Ovary (tissue), 10 donors: ENCODE measurements at places on chromosomes 3 and 15. TPM values are rescaled to one million over a fixed set of nuclear protein-coding genes. Genes with fewer than 3 reads are reported as not detected.

- DNase-seq: no peak
- H3K27ac ChIP-seq: no peak overlapping the region
- H3K36me3 ChIP-seq: no peaks in the 10 kb centered on the region
Observed at GRCh38 chr3:8206971-8207617, 294.5 kb upstream of the LMCD1 start.

DNA sequence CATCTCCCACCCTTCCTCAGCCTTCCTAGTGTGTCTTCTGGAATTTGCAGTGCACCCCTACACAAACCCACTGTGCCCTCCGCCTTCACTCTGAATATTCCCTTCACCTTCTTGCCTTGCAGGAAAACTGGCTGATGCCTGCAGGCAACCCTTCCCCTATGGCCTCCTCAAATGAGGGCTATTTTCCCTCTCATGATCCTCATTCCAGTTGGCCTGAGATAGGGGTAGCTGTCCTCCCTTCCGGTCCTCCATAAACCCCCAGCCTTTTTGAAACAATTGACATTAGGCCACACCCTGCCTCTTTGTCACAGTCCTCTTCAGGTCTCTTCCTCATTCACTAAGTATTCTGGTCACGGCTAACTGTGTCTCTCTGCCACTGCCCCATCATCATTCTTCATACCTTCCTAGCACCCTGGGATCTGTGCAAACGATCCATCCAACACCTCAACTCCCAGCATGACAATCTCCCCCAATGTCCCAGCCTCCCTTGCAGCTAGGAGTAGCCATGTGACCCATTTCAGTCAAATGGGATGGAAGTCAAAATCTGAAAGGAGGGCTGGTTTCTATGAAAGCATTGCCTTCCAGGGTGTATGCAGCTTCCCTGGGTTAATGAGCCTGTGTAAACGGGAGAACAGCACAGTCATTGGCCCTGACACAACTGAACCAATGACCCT is 8.5 kb upstream of the TICRR start:
- no peaks in the 10 kb centered on the region for H3K27me3 ChIP-seq
- no peak for DNase-seq
- no peaks in the 10 kb centered on the region for H3K36me3 ChIP-seq

DNA sequence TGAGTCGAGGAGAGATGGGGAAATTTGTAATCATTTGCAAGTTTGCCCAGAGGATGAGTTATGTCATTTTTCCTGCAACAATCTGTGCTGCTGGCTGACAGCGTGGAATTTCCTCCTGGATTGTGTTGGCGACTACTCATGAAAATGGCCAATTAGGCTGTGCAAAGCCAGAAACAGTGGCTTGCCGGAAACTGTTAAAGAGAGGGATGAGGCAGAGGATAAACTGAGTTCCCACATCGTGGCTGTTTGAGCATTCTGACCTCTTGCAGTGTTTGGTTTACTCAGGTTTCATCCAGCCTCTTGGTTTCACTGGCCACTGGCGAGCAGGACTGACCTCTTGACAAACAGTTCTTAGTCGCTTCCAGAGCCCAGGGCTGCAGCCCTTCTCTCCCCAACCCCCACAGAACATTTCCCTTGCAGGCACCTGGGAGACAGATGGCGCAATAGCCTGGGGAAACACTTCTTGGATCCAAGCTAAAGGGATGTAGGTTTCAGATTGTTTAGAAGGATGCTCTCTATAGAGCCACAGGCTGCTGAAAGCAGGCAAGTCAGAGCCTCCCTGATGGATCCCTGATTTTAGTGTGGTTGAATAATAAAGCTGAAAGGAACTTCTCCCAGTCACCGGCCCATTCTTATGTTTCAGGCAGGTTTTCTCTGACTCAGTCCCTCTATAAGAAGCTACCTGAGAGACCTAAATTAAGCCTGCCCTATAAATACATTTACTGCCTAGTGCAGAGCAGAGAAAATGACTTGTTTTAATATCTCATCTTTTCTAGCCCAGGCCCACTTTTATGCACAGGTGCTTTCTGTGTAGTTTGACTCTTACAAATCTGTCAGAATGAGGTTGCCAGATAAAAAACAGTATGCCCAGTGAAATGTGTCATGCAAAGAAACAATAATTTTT is 92.8 kb upstream of the UBE2E1 start:
- no peaks in the 10 kb centered on the region for H3K36me3 ChIP-seq
- DNase-seq: peak; percentile 55
- peaks cover 7% of the 10 kb centered on the region for H3K4me1 ChIP-seq
- no peak overlapping the region for H3K4me3 ChIP-seq
- H3K27me3 ChIP-seq: no peaks in the 10 kb centered on the region

DNA sequence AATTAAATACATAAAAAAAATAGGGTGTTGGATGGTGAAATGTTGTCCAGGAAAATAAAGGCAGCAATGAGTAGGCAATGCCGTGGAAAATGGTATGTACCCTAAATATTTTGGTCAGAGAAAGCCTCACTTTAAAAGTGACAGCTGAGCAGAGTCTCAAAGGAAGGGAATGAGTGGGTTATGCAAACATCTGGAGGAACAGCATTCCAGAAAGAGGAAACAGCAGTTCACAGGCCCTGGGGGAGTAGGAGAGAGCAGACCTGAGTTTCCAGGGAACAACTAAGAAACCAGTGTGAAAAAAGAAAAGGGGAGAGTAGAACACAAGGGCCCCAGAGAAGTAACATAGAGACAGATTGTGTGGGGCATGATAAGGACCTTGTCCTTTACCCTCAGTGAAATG is 230.0 kb upstream of the CNTN3 start:
- no peaks in the 10 kb centered on the region for H3K27me3 ChIP-seq
- no peak overlapping the region for H3K4me3 ChIP-seq

- H3K27me3 ChIP-seq: no peaks in the 10 kb centered on the region
- no peak overlapping the region for H3K27ac ChIP-seq
- DNase-seq: no peak
- no peaks in the 10 kb centered on the region for H3K36me3 ChIP-seq
- H3K4me1 ChIP-seq: no peaks in the 10 kb centered on the region
Observed at GRCh38 chr3:135451037-135451785, 514.3 kb upstream of the PPP2R3A start.

- no peaks in the 10 kb centered on the region for H3K27me3 ChIP-seq
- no peak overlapping the region for H3K27ac ChIP-seq
- H3K4me3 ChIP-seq: no peak overlapping the region
- no peaks in the 10 kb centered on the region for H3K36me3 ChIP-seq
- DNase-seq: no peak
Observed at GRCh38 chr3:145698250-145698649, 462.7 kb downstream of the PLOD2 start.

DNA sequence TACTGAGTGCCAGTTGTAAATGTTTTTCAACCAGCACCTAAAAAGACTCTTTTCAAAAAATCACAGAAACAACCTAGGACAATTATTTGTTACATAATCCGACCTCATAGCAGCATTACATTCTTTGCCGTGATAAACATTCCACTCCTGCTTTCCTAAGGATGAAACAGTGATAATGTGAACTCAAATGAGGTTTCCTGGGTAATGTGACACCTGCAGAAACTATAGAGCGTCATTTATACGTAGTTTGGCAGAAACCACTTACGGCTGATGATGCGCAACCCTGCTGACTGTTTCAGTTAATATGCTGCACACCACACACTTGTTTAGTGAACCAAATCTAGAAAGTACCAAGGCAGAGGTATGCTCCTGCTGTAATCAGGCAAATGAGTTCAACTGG is 55.8 kb downstream of the SEMA6D start:
- H3K27me3 ChIP-seq: no peaks in the 10 kb centered on the region
- DNase-seq: no peak
- H3K36me3 ChIP-seq: no peaks in the 10 kb centered on the region
- no peak overlapping the region for H3K27ac ChIP-seq

- no peak for DNase-seq
- no peak overlapping the region for H3K27ac ChIP-seq
- H3K4me1 ChIP-seq: no peaks in the 10 kb centered on the region
- H3K27me3 ChIP-seq: no peaks in the 10 kb centered on the region
- no peak overlapping the region for H3K4me3 ChIP-seq
- H3K36me3 ChIP-seq: no peaks in the 10 kb centered on the region
Observed at GRCh38 chr3:165466856-165467255, 270.7 kb upstream of the SLITRK3 start.

GRCh38 chr15:73841756-73842725 is 31.3 kb upstream of the TBC1D21 start:
- DNase-seq: no peak
- H3K27ac ChIP-seq: no peak overlapping the region
- no peaks in the 10 kb centered on the region for H3K27me3 ChIP-seq
- no peaks in the 10 kb centered on the region for H3K36me3 ChIP-seq
- no peak overlapping the region for H3K4me3 ChIP-seq

- H3K36me3 ChIP-seq: no peaks in the 10 kb centered on the region
- H3K4me3 ChIP-seq: no peak overlapping the region
- H3K27ac ChIP-seq: no peak overlapping the region
- no peak for DNase-seq
Observed at GRCh38 chr3:33063651-33064051, 33.3 kb downstream of the GLB1 start.

DNA sequence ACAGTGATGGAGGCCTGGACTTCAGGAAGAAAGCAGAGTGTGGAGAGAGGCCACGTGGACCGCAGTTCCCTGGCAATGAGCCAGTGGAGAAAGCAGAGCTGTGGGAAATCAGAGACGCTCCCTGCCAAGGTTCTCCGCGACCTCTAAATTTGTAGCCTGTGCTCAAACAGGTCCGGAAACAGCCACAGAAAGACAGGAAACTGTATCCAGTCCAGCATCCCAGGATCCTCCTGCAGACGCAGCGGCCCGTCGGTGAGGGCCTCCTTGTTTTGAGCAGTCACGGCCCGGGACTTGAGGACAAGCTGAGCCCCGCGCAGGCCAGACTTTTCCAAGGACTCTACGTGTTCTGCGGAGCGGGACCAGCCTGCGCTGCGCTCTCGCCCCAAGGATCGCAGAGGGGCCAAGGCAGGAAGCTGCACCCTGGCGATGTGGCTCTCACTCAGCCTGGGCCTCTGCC is 22.3 kb downstream of the RPSA start:
- H3K36me3 ChIP-seq: no peaks in the 10 kb centered on the region
- no peak overlapping the region for H3K27ac ChIP-seq
- DNase-seq: no peak
- H3K4me1 ChIP-seq: peaks cover 5% of the 10 kb centered on the region

GRCh38 chr3:134020135-134020680 is 9.5 kb downstream of the SLCO2A1 start:
- DNase-seq: no peak
- no peaks in the 10 kb centered on the region for H3K27me3 ChIP-seq
- no peaks in the 10 kb centered on the region for H3K4me1 ChIP-seq
- H3K27ac ChIP-seq: no peak overlapping the region
- H3K4me3 ChIP-seq: no peak overlapping the region

DNA sequence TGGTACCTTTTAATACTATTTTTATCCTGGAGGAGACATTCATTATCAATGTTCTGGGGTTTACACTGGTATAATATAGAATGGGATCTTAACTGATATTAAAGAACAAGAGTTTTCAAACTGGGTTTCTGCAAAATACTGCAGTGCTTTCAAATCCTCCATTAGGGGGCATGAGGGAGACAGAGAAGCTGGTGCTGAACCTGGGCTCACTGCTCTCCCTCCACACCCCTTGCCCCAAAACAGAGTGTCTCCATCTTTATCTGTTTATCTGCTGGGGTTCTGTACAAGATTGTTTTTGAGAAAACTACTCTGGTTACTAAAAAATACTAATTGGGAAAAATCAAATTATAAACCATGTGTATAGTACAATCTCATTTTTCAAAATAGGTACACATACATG is 41.7 kb downstream of the CADPS start:
- peaks cover 2% of the 10 kb centered on the region for H3K4me1 ChIP-seq
- no peak overlapping the region for H3K4me3 ChIP-seq
- no peaks in the 10 kb centered on the region for H3K36me3 ChIP-seq
- no peak overlapping the region for H3K27ac ChIP-seq
- no peak for DNase-seq

DNA sequence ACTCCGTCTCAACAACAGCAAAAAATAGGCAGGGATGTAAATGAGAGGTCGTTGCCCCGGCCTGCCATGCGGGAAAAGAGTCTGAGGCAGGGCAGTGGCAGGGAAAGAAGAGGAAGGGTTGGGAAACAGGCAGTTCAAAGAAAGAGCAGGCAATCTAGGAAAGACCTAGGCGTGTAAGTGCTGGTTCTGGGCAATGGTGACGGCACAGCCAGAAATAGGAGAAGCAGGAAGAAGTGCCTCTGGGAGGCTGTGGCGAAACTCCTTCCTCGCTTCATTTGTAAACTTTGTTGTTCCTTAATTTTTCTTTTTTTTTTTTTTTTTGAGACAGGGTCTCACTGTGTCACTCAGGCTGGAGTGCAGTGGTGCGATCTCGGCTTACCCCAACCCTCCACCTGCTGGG is 4.3 kb downstream of the SLC51A start:
- no peaks in the 10 kb centered on the region for H3K27me3 ChIP-seq
- no peak overlapping the region for H3K4me3 ChIP-seq
- no peak for DNase-seq
- peaks cover 3% of the 10 kb centered on the region for H3K4me1 ChIP-seq
- H3K36me3 ChIP-seq: no peaks in the 10 kb centered on the region

GRCh38 chr15:68599560-68600071 is 20.8 kb downstream of the CORO2B start:
- H3K4me1 ChIP-seq: peaks cover 43% of the 10 kb centered on the region
- H3K27me3 ChIP-seq: no peaks in the 10 kb centered on the region
- DNase-seq: peak; percentile 63

DNA sequence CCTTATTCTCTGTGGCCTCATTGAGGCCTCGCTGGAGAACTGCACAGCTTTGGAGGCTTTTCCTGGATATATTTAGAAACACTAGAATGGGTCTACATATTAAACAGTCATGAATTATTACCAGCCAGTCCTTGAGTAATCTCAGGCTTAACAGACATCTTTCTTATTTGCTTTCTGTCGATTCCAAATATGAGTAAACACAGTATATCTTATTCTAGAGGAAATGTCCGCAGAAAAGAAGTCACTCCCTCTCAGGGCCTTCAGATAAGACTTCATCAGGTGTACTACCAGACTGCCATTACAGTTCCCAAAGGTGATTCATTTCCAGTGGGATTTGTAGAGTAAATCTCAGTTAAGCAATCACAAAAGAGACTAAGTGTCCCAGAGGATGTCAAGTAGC is 310.7 kb downstream of the RBMS3 start:
- DNase-seq: no peak
- no peaks in the 10 kb centered on the region for H3K4me1 ChIP-seq

GRCh38 chr15:39275066-39275465 is 305.8 kb upstream of the THBS1 start:
- no peaks in the 10 kb centered on the region for H3K27me3 ChIP-seq
- H3K27ac ChIP-seq: no peak overlapping the region
- DNase-seq: no peak
- H3K36me3 ChIP-seq: no peaks in the 10 kb centered on the region

DNA sequence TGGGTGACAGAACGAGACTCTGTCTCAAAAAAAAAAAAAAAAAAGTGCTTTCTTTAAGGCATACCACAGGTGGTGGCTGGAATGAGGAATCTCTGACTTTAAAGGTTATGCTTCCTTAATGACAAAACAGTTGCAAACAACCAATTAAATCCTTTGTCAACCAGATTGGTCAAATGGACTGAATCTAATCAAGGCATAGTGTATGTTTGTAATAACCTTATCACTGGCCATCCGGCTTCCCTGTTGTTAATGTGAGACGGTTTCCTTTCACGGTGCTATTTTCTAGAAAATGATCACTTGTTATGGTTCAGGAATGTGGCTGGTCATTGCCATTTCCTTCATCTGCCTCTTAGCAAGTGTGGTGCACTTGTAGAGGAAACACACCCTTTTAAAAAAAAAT is 75.9 kb downstream of the FLNB start:
- H3K4me3 ChIP-seq: no peak overlapping the region
- no peaks in the 10 kb centered on the region for H3K4me1 ChIP-seq
- H3K36me3 ChIP-seq: no peaks in the 10 kb centered on the region

GRCh38 chr3:156727519-156728205 is 53.3 kb downstream of the TIPARP start:
- H3K4me1 ChIP-seq: no peaks in the 10 kb centered on the region
- no peaks in the 10 kb centered on the region for H3K27me3 ChIP-seq
- no peak overlapping the region for H3K4me3 ChIP-seq
- H3K27ac ChIP-seq: no peak overlapping the region

DISP2 gene
- not detected for total RNA-seq

SCAANT1 gene
- total RNA-seq: not detected

HTR3D gene
- total RNA-seq: not detected

VIPR1 gene
- total RNA-seq: 0.25 TPM
